Natural killer cell (primary cell): ENCODE measurements at places on chromosomes 12 and 14. TPM values are rescaled to one million over a fixed set of nuclear protein-coding genes. Genes with fewer than 3 reads are reported as not detected.

PPM1A gene
- total RNA-seq = 126 TPM

ACVRL1 gene
- total RNA-seq = not detected

DNA sequence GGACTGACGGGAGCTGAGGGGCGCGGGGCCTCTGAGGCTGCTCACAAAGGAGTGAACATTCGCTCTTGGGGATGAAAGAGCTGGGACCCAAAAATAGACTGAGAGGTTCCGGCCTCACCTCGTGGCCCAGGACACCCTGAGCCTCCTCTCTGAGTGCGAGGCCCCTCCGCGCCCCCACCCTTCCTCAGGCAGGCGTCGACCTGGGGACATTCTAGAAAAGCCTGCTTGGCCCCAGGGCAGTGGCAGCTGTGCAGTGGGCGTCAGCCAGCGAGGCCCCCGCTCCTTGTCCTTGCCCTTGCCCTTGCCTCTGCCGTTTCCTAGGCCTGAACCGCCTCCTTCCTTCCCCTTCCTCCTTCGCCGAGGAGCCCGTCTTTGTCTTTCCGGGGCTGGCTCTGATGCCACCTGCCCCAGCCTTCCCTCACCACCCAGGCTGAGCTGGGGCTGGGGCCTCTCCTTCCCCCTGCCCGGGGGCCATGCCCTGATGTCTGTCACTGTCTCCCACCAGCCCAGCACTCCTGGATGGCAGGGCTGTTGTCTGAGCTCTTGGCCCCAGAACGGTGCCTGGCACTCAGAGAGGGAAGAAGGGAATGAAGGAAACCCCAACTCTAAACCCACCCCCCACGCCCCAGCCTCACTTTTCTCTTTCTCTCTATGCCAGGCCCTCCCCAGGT lies 208.2 kb upstream of the RTL1 start:
- no peak overlapping the region for H3K4me3 ChIP-seq
- H3K36me3 ChIP-seq = no peaks in the 10 kb centered on the region
- DNase-seq = no peak
- no peak overlapping the region for H3K27ac ChIP-seq
- H3K4me1 ChIP-seq = no peaks in the 10 kb centered on the region
- H3K27me3 ChIP-seq = no peaks in the 10 kb centered on the region

- no peak overlapping the region for H3K27ac ChIP-seq
- no peak overlapping the region for H3K4me3 ChIP-seq
- H3K27me3 ChIP-seq = no peaks in the 10 kb centered on the region
- DNase-seq = no peak
These were observed 196.0 kb downstream of the RAD51B start for GRCh38 chr14:68015356-68016254.

DNA sequence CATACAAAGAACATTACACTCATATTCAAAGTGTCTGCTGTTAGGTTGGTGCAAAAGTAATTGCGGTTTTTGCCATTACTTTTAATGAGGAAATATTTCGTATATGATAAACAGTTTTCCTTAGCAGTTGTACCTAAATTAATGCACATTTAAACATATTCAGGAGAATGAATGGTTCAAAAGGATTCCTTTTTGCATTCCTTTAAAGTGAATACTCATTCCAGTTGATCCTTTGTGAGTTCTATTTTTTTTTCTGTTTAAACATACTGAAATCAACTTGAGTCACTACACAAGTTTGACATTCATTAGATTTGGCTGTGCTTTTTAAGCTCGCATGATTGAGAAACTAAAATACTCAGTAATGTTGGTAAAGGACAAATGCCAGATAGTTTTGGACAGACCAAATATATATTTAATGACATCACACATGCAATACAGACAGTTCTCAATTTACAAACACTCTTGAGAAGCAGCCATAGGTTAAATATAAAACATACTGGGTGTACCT lies 13.8 kb upstream of the SLC38A2 start:
- DNase-seq = no peak
- H3K27me3 ChIP-seq = no peaks in the 10 kb centered on the region
- H3K4me3 ChIP-seq = no peak overlapping the region
- peak overlapping the region; percentile 27 for H3K27ac ChIP-seq

DNA sequence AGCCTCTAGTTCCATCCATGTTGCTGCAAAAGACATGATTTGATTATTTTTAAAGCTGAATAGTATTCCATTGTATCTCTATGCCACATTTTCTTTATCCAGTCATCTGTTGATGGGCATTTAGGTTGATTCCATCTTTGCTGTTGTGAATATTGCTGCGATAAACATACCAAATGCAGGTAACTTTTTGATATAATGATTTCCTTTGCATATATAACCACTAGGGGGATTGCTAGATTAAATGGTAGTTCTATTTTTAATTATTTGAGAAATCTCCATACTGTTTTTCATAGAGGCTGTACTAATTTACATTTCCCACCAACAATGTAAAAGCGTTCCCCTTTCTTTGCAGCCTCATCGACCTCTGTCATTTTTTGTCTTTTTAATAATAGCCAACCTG lies 342.5 kb downstream of the MDGA2 start:
- no peak overlapping the region for H3K27ac ChIP-seq
- DNase-seq = no peak
- no peak overlapping the region for H3K4me3 ChIP-seq
- H3K27me3 ChIP-seq = no peaks in the 10 kb centered on the region

DNA sequence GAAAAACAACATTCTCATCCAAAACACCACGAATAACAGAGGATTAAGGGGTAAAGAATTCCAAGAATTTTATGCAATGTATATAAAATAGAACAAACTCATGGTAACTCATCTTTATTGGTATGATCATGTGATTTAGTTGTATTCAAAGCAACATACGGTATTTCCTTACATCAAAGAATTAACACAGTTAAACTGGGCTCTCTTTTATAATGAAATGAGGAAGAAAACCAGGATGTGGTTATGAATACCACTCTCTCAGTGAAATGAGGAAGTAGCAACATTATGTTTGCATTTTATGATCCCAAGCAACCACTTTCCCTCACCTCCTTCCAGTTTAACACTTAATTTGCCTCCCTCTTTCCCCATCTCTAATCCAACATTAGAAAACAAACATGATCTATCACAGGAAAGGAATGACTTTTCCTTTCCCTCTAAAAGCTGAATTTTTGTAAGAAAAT lies 22.9 kb downstream of the SPTLC2 start:
- no peaks in the 10 kb centered on the region for H3K27me3 ChIP-seq
- H3K27ac ChIP-seq = peak overlapping the region; percentile 74
- no peak for DNase-seq
- no peak overlapping the region for H3K4me3 ChIP-seq

DNA sequence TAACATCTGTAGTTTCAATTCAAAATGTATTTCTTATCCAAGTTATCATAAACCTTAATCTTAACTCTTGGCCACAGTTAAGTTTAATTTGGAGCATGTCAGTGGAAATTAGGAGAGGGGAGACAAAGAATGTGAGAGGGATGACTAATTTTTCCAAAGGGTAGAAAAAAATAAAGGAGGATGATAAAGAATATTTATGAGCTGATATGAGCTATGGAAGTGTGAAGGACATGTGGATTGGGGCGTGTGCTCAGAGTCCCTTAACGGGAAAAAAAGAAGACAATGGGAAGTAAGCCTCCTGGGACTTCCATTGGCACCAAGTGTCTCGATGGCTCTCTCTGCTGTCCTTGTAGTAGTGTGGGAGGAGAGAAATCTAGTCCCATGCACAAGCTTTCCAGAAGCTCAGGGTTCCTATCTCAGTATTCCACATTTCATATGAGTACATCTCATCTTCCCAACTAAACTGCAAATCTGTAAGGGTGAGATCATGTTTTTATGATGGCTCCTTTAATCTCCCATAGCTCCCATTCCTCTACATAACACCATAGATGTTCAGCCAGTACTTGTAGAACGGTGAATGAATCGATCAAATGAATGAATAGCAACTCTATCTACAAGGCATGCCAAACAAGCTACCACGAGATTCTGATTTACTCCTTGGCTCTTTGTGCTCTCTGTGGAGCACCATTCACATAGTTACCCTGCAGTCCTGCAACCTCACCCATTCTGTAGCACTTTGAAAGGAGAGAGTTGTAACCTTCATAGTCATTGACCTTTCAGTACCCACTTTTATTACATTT lies 27.4 kb downstream of the BCL2L14 start:
- H3K27me3 ChIP-seq = no peaks in the 10 kb centered on the region
- H3K4me3 ChIP-seq = no peak overlapping the region
- H3K36me3 ChIP-seq = no peaks in the 10 kb centered on the region
- no peak for DNase-seq

- no peak overlapping the region for H3K27ac ChIP-seq
- DNase-seq = no peak
- H3K4me1 ChIP-seq = no peaks in the 10 kb centered on the region
- no peaks in the 10 kb centered on the region for H3K27me3 ChIP-seq
- H3K4me3 ChIP-seq = no peak overlapping the region
These were observed 31.1 kb upstream of the STRAP start for GRCh38 chr12:15851045-15851620.

GRCh38 chr12:19971361-19972280 lies 396.7 kb upstream of the PDE3A start:
- no peak overlapping the region for H3K4me3 ChIP-seq
- H3K27me3 ChIP-seq = no peaks in the 10 kb centered on the region
- no peaks in the 10 kb centered on the region for H3K36me3 ChIP-seq
- H3K4me1 ChIP-seq = peaks cover 3% of the 10 kb centered on the region
- no peak for DNase-seq

DNA sequence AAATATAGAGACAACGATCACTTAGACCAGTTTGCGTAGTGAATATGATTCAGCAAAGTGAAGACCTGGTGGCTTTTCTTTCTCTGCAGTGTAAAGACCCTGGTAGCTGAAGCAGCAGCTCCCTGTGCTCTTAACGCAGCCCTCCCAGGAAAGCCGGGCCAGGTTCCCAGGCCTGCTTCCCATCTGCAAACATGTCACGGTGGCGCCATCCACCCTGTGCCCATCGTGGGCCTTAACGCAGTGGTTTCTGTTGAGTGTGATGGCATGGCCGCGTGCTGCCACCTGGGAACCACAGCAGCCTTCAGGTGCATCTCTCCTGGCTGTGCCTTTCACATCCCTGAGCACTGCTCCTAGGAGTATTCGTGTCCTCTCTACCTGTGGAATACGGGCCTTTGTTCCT lies 71.5 kb downstream of the WDR20 start:
- no peaks in the 10 kb centered on the region for H3K4me1 ChIP-seq
- no peaks in the 10 kb centered on the region for H3K27me3 ChIP-seq
- DNase-seq = no peak
- peaks cover 33% of the 10 kb centered on the region for H3K36me3 ChIP-seq
- no peak overlapping the region for H3K27ac ChIP-seq

GRCh38 chr12:51666696-51667095 lies 75.7 kb downstream of the SCN8A start:
- no peaks in the 10 kb centered on the region for H3K27me3 ChIP-seq
- no peaks in the 10 kb centered on the region for H3K36me3 ChIP-seq
- DNase-seq = no peak
- no peaks in the 10 kb centered on the region for H3K4me1 ChIP-seq

DNA sequence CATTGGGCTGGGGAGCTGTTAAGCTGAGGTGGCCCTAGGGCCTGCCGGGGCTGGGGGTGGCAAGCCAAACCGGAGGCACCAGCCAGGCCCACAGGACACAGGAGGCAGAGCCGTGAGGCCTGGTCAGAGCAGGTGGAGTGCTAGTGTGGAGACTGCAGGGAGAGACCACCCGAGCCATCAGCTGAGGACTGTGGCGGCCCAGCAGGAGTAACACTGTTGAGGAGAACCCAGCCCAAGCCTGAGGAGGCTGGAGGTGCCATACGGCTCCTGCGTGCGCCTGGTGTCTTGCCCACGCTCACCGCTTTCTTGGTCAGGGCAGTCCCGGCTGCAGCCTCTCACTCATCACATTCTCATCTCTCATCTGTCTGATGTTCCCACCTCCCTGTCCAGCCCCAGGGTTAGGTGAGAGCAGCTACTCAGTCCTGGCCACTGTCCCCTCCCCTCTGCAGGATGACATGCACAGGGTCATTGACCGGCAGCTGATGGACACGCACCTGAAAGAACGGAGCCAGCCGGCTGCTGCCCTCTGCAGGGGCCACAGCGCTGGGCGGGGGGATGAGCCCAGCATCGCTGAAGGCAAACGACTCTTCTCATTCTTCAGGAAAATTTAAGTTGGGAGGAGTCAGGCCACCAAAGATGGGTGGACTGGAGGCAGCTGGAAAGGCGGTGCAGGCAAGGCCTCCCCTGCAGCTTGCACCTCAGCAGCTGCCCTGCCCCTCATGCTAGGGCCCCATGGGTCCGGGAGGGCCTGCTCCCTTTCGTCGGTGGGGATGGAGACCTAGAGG lies 23.8 kb downstream of the RAB35 start:
- H3K27ac ChIP-seq = no peak overlapping the region
- H3K27me3 ChIP-seq = no peaks in the 10 kb centered on the region
- H3K4me3 ChIP-seq = no peak overlapping the region
- H3K4me1 ChIP-seq = peaks cover 22% of the 10 kb centered on the region
- peaks cover 41% of the 10 kb centered on the region for H3K36me3 ChIP-seq

GRCh38 chr12:116591855-116592637 lies 32.9 kb downstream of the MAP1LC3B2 start:
- H3K27me3 ChIP-seq = no peaks in the 10 kb centered on the region
- DNase-seq = no peak

DNA sequence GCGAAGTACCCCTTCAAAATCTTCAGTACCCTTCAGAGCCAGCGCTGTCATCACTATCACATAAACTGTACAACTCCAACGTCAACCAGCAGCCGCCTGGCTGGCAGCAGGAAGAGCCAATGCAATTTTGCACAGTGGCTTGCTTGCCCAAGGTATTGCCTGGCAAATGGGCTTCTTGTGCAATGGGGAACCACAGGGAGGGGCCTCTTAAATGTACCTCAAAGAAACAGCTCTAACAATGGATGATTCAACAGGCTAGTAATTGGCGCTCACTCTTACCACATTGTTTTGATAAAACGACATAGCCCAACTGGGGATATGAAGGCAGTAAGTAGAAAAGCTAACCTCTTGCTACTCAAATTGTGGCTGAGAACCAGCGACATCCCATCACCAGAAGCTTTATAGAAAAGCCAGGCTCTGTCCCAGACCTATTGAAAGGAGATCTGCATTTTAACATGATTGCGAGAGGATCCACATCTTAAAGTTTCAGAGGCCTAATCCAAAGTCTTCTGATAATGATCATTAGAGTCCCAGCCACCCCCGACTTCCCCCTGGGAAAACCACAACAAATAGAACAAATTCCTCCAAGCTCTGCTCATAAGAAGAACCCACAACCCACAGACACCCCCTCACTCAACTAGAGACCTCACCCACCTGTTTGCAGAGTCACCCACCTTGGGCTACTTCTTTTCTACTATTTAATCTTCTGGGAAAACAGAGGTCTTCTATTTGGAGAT lies 125.3 kb upstream of the HIF1A start:
- H3K27ac ChIP-seq = no peak overlapping the region
- peaks cover 23% of the 10 kb centered on the region for H3K4me1 ChIP-seq
- no peak overlapping the region for H3K4me3 ChIP-seq
- H3K27me3 ChIP-seq = peaks cover 3% of the 10 kb centered on the region

- H3K27me3 ChIP-seq = no peaks in the 10 kb centered on the region
- H3K36me3 ChIP-seq = no peaks in the 10 kb centered on the region
- H3K4me1 ChIP-seq = no peaks in the 10 kb centered on the region
- DNase-seq = no peak
- H3K27ac ChIP-seq = no peak overlapping the region
- no peak overlapping the region for H3K4me3 ChIP-seq
These were observed 102.1 kb upstream of the PMCH start for GRCh38 chr12:102299731-102300130.
